Activated T-cell treated with anti-CD3 and anti-CD28 coated beads for 4 hours (primary cell): ENCODE measurements at places on chromosomes 2 and 18.

- no peak for DNase-seq
These were observed 55.1 kb downstream of the SP100 start for GRCh38 chr2:230471074-230471473.

DNA sequence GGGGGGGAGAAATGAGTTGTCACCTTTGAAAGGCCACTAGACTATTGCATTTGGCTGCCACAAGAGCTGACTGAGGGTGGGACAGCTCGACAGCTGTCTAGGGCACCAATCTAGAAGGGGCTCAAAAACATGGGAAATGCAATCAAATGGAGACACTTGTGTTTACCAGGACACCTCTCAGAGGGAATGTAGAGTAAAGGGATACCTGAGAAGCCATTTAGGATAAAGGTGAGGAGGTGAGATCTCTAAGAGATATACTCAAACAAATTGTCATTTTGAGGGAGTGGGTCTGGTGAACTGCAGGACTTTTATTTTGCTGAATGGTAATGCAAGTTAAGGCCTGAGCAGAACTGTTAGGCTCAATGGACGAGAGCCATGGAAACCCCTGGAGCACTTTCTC is 159.8 kb downstream of the DDX1 start:
- no peak for DNase-seq

- no peak for DNase-seq
These were observed 95.9 kb downstream of the GFPT1 start for GRCh38 chr2:69291004-69291650.

DNA sequence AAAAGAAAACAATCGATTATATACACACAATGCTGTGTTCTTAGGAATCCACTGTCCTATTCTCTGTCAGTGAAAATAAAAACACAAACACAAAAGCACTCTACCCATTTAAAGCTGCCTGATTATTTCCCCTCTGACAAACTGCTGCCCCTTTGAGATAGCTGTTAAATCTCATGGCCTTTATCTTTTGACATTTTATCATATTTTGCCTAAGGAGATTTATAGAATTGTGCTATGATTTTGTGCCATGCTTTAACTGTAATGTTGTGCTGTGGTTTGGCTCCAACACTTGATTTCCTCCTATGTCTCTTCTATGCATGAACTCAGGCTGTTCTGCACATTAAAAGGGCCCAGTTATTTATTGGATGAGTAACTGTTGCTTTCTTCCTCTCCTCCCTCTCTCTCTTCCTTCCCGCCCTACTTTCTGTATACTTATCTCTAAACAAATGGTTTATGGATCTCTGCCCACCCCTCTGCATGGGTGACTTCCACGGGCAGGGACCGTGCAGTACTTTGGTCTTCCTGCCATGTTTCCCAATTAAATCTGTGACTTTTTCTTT is 1096.6 kb downstream of the TSN start:
- DNase-seq: no peak

DNA sequence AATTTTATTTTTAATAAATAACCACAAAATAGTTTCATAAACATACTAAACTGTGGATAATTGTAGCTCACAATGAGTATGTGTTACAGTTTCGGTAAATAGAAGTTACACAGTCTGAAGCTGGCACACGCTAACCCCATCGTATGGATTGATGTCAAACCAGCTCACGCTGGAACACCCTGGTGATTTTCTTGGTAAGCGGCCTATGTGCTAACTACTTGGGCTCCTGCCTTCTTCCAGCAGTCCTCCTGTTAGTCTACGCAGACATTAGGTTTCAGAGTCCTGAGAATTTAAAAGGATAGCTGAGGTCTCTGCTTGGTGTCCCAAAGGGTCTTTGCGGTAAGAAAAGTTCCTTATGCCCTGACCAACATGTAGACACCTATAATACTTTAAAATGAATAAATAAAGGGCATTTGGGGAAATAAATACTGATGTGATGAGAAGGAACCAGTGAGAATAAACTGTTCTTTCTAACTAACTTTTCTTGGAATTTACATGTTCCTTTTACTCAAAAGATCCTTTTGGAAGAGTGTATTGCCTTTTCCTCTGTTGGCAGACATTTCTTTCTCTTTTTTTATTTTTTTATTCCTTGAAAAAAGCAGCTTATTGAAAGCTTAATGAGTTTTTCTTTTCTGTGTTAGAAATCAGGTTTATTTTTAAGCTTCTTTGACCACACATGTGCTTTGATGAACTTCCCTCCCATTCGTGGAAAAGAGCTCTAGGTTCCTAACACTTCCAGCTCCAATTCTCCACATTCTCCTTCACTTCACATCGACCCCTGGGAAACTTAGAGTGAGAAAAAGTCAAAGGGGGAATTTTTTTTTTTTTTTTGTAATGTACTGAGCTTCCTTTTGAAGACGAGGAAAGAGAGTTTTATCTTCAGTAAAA is 322.2 kb downstream of the IRS1 start:
- DNase-seq: no peak

GRCh38 chr2:85537600-85538506 is 1.1 kb upstream of the MAT2A start:
- no peak for DNase-seq

DNA sequence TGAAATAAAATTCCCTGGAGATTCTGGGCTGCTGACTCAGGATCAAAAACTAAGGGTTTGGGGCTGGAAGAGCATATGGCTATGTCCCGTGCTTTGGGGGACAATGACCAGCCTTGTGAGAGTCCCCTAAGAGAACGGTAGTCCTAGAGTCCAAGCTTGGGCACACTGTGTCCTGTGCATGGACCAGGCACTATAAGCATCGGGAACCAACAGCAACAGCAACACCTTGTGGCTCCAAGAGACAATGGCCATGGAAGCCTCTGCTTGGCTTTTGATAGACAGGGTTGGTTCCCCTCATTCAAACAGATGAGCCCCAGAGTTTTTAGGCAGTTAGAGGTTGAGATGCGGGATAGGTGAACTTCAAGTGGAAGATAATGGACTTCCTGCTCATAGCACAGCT is 294.4 kb upstream of the CHAC2 start:
- DNase-seq: no peak

- DNase-seq: no peak
These were observed 224.3 kb downstream of the ANAPC1 start for GRCh38 chr2:111659361-111660333.

DNA sequence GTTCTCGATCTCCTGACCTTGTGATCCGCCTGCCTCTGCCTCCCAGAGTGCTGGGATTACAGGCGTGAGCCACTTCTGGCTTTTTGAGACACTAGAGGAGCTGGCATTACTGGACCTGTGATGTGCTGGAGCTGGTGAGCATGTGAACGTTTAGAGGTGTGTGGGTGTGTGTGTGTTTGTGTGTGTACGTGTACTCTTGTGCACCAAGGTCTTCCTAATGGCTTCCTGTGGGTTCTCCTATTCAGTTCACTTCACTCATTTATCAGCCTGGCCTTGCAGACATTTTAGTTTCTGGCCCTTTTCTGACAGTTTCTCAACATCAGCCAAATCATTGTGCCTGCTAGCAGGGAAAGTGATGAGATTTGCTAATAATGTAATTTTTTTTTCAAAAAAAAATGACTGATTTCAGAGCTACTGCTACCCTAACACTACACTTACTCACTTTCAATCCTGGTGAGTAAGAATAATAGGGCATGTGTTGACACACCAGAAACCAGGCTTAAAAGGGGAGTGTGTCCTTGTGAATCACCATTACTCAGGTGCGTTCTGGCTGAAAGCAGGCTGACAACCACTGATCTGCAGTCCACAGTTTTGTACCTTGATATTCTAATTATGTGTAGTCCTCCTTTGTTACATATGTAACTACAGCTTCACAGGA is 41.0 kb upstream of the ACTR3 start:
- DNase-seq: no peak

- DNase-seq: no peak
These were observed 410.0 kb upstream of the TNP1 start for GRCh38 chr2:217269701-217270484.

DNA sequence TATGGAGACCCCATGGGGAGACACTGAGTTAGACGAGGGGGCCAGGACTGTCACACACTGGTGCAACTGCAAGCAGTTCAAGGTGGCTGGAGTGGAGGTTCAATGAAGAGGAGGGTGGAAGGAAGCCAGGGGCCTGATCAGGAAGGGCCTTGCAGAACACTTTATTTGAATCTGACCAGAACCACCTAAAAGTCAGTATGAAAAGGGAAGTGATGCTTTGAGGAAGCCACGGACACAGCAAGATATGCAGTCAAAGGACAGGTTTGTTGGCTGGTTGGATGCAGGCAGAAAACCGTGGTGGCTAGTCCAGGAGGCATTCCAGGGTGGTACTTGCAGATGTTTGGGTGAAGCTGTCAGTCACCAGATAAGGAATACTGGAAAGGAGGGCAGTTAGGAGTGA is 3.5 kb upstream of the FAM124B start:
- DNase-seq: no peak

DNA sequence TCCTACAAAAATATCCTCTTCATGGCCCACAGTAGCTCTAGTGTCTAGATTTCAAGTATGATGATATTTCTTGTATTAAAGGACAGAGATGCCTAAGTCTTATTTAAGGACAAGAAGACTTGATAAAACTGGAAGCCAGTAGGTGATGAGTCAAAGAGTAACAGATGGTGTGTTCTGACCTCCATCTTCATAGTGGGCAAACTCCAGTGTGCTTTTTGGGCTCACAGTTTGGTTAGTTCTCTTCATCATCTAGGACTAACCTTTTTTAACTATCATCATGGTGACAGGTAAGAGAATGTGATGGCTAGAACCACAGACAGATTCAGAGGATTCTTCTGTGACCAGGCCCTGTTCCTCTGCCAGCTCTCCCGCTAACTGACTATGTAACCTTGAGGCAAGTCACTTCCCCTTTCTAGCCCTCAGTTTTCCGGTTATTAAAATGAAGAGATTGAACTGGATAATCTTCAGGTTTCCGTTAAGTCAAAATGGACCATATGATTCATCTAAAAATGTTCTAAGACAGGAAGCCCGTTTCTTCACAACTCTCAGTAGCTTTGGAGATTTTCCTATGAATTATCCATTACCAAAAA is 140.3 kb upstream of the RASGRP3 start:
- DNase-seq: no peak

DNA sequence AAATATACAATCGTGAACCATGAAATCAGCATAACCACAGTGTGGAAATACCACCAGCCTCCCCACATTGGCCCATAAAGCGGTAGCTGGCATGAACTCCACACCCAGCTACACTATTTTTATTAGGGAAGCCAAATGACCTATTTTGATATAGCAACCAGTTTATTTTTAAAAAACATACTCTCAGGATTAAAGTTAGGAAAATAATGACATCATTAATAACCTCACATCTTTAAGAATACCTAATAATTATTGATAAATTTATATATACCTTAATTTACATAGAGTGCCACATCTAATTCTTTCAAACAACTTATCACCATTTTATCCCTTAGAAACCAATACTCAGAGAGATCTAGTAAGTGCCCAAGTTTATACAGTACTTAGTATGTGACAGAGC is 692.0 kb upstream of the PKDCC start:
- no peak for DNase-seq

GRCh38 chr18:36450264-36450663 is 152.8 kb downstream of the FHOD3 start:
- DNase-seq: no peak

GRCh38 chr2:106189325-106189724 is 4.8 kb downstream of the UXS1 start:
- no peak for DNase-seq

DNA sequence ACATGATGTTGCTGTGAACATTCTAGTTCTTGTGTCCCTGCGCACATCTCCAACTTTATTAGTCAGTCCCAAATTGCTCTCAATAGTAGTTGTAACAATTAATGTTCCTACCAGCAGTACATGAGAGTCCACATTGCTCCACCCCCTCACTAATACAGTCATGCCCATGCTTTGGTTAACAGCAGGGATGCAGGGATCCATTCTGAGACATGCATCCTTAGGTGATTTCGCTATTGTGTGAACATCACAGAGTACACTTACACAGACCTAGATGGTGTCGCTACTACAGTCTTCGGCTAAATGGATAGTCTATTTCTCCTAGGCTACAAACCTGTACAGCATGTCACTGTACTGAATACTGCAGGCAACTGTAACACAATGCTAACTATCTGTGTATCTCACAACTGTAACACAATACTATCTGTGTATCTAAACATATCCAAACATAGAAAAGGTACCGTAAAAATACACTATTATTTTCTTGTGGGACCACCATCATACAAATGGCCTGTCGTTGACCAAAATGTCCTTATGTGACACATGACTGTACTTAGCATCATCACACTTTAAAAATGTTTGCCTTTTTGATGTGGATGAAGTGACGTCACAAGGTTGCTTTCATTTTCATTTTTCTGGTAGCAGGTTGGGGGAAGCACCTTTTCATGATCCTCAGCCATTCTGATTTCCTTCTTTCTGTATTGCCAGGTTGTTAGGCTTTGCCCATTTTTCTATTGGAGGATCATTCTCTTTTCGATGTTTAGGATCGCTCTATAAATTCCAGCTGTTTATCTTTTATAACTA is 82.9 kb upstream of the RNF152 start:
- peak; percentile 24 for DNase-seq
